ENCODE measurements at places on chromosomes 13 and 19. TPM values are rescaled to one million over a fixed set of nuclear protein-coding genes. Genes with fewer than 3 reads are reported as not detected.

- no peak for DNase-seq
- no peaks in the 10 kb centered on the region for H3K36me3 ChIP-seq
- no peaks in the 10 kb centered on the region for H3K27me3 ChIP-seq
- H3K4me3 ChIP-seq: no peak overlapping the region
- peaks cover 39% of the 10 kb centered on the region for H3K4me1 ChIP-seq
- peak overlapping the region; percentile 99 for H3K27ac ChIP-seq
Observed at GRCh38 chr19:41362143-41362847, 1.7 kb downstream of the B9D2 start.

- H3K36me3 ChIP-seq: no peaks in the 10 kb centered on the region
- H3K4me3 ChIP-seq: no peak overlapping the region
- no peak overlapping the region for H3K27ac ChIP-seq
- no peaks in the 10 kb centered on the region for H3K4me1 ChIP-seq
Observed at GRCh38 chr13:44132710-44133109, 240.9 kb upstream of the SERP2 start.

GRCh38 chr19:34732612-34733211 lies 1.3 kb upstream of the ZNF181 start:
- no peak for DNase-seq
- no peak overlapping the region for H3K27ac ChIP-seq
- H3K27me3 ChIP-seq: no peaks in the 10 kb centered on the region
- H3K4me1 ChIP-seq: peaks cover 26% of the 10 kb centered on the region

The HIPK4 gene
- not detected for total RNA-seq

- DNase-seq: no peak
- H3K4me1 ChIP-seq: no peaks in the 10 kb centered on the region
- no peak overlapping the region for H3K4me3 ChIP-seq
- no peak overlapping the region for H3K27ac ChIP-seq
Observed at GRCh38 chr19:44608391-44608821, 5.0 kb upstream of the IGSF23 start.

The CACNG6 gene
- total RNA-seq: not detected

DNA sequence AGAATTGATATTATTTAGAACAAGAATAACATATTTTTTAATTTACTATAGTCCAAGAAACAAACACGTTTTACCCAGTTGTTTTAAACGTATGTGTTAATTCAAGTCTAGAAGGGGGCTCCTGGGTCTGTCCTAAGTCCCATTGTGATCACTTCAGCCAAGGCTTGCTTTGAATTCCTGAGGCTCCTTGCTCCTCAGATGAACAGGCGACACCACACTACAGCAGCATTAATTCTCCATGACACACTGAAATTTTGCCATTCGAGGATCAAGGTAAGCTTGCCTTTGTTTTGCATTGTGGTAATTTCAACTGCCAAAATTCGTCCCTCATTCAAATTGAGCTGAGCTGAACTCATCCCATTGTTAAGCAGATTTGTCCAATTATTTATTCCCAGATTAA lies 1442.6 kb downstream of the SLITRK5 start:
- H3K4me1 ChIP-seq: no peaks in the 10 kb centered on the region
- no peak overlapping the region for H3K4me3 ChIP-seq
- H3K36me3 ChIP-seq: no peaks in the 10 kb centered on the region
- H3K27me3 ChIP-seq: no peaks in the 10 kb centered on the region
- DNase-seq: no peak
- H3K27ac ChIP-seq: no peak overlapping the region

Measured in CD4-positive, alpha-beta memory T cell (primary cell).